ENCODE measurements at places on chromosomes 2 and 18.

DNA sequence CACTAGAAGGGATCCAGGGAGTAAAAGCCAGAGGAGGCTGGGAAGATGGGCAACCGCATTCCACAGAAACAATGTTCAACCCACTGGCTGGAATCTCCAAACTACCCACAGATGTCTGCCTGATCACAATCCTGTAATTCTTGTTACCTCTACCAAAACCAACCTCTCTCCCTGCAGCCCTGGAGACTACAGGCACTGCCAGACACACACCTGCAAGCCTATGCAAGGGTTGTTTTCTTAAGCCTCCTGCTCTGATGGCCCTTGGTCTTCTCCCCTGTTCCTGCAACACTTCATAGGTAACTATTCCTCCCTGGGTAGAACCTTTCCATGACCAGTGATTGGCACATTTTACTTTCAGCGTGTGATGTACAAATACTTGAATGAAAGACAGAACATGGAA, 21.9 kb downstream of the ST6GAL2 start:
- DNase-seq: no peak

- DNase-seq: no peak
Observed at GRCh38 chr2:236871500-236872001, 214.1 kb upstream of the COPS8 start.

DNA sequence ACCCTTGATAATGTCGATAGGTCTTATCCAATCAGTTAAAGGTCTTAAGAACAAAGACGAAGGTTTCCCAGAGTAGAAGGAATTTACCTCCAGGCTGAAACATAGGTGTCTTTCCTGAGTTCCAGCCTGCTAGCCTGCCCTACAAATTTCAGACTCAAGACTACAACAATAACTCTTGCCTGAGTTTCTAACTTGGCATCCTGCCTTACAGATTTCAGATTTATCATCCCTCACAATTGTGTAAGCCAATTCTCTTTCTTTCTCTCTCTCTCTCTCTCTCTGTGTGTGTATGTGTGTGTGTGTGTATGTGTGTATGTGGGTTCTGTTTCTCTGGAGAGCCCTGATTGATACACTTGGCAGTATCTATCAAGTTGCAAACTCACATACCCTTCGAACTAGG, 37.2 kb upstream of the B4GALT6 start:
- no peak for DNase-seq

- DNase-seq: no peak
Observed at GRCh38 chr2:30229596-30229995, 1.7 kb upstream of the LBH start.

DNA sequence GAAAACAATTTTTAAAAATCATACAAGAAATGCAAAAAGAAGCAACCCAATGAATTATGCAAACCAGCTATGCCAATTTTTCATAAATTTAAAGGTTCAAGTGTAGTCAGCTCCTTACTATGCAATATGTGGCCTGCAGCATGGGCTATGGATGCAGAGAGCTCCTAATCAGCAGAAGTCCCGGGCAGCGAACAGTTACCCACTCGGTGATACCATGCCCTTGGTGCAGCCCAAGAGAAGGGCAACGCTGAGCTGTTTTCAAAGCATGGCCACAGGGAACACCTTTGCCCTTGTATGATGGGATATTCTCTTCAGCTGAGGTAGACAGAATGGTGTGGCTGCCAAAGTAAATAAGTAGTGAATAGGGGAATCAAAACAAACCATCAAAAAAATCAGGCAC, 17.3 kb upstream of the ARL5A start:
- DNase-seq: no peak

DNA sequence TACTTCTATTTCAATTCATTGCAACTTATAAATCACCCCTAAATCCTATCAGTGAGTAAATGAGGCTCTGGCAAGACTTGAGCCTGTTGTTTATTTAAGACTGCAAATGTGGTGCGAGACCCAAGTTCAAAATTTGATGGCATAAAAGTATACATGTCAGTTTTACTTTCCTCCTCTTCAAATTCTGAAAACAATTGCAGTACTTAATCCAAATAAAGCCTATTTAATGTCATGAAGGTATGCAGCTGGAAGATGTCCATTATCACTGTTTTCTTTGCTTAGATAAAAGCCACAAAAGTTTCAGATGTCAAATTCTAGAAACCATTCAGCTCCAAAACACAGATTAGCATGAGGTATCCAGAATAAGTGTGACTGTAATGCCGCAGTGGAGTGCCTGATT, 3.3 kb downstream of the APCDD1 start:
- no peak for DNase-seq

- no peak for DNase-seq
Observed at GRCh38 chr2:84459944-84460429, 907 bp upstream of the SUCLG1 start.

DNA sequence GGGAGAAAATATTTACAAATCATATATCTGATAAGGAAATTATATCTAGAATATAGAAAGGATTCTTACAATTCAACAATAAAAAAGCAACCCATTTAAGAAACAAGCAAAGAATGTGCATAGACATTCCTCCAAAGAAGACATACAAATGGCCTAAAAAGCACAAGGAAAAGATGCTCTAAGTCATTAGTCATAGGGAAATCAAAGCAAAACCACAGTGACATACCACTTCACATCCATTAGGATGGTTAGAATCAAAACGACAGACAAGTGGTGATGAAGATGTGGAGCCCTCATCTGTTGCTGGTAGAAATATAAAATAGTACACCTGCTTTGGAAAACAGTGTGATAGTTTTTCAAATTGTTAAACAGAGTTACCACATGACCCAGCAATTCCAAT, 48.2 kb downstream of the MAPRE2 start:
- DNase-seq: no peak

- no peak for DNase-seq
Observed at GRCh38 chr2:187640926-187641510, 86.8 kb upstream of the TFPI start.

GRCh38 chr2:215748446-215748845, 264.9 kb downstream of the MREG start:
- no peak for DNase-seq

GRCh38 chr2:210445116-210445707, 31.3 kb downstream of the LANCL1 start:
- no peak for DNase-seq

GRCh38 chr2:216477283-216478035, 21.2 kb upstream of the RPL37A start:
- no peak for DNase-seq

DNA sequence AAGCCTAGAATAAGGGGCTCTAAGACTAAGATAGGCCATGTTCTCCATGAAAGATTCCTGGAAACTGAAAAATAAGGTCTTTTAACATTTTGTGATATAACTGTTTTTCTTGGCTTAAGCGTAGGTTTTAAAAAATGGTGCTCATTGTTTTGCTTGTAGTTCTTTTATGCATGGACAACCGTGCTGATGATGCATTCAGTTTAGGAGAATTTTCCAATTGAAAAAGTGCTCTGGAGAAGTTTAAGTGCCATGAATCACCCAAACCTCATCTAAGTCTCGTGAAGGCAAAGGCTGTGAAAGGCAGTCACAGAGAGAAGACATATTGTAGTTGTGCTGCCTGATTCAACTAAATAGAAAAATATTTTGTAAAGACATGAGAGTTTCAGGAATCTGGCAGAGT, 111.8 kb upstream of the GAREM1 start:
- no peak for DNase-seq

GRCh38 chr2:241154915-241155314, 4.6 kb downstream of the PPP1R7 start:
- no peak for DNase-seq

DNA sequence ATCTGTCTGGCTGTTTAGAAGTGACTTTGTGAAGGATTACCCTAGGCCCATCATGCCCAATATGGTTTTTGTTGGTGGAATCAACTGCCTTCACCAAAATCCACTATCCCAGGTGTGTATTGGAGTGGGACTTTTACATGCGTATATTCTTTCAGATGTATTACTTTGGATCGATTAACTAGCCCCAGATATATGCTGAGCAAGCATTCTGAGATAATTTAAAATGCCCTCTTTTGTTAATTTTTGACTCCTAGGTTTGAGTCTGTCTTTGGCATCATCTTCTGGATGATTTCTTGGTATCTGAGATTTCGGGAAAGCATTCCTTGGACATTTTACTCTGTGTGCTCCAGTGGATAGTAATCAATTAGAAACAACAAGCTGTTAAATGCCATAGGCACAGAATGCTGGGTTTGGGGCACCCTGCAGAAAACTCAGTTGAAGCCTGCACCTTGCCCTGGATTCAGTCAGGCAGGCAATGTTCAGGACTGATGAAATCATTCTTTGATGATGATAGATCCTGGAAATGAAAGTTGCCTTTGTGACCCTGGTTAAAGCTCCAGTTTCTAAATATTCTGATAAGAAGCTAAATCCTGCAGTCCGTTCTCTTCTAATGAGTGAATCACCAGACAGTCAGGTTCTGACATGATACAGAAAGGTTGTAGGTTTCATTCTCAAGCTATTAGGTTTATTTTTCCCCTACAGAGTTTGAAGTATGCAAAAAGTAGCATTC, 1.1 kb downstream of the UGT1A1 start:
- DNase-seq: no peak

Measured in stimulated activated CD4-positive, alpha-beta T cell treated with anti-CD3 and anti-CD28 coated beads, Interleukin-12 subunit alpha, Interleukin-12 subunit beta, amount 100 ng/mL, for 24 hours (primary cell).